ENCODE measurements at places on chromosomes 12 and 14.

- DNase-seq, result no peak
Observed at GRCh38 chr14:68012871-68013270, 193.3 kb downstream of the RAD51B start.

DNA sequence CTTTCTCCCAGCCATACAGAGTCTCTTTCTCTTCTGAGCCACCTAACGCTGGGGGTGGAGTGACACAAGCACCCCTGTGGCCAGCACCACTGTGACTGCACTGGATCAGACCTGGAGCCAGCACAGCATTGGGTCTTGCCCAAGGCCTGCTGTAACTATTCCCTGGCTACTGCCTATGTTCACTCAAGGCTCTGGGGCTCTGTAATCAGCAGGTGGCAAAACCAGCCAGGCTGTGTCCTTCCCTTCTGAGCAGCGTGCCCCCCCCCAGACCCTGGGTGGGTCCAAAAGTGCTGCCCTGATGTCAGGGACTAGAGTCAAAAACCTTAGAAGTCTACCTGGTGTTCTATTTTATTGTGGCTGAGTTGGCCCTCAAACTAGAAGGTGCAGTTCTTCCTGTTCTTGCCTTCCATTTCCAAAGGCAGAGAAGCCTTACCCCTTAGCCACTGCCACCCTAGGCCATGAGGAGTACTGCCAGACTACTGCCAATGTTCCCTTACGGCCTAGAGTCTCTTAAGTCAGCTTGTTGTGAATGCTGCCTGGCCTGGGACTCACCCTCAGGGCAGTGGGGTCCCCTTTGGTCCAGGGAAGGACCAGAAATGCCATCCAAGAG, 49.9 kb downstream of the PELI2 start:
- no peak for DNase-seq

DNA sequence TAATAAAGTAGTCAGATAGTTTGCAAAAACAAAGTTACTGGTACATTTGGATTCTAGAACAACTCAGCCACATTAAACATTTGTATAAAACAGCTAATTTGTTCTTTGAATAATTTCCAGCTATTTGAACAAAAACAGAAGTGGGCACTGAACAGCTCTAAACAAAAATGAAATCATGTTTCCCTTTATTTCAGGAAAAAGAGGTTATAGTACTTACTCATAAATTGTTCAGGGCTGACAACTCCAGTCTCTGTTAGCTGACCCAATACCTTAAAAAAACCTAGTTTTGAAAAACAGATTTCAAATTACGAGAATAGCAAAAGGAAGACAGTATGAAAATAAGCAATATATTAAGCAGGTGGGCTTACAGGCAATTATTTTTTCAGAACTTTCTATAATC, 8.2 kb downstream of the GNPNAT1 start:
- DNase-seq, result no peak

- DNase-seq, result no peak
Observed at GRCh38 chr14:54387328-54387727, 9.5 kb upstream of the CDKN3 start.

DNA sequence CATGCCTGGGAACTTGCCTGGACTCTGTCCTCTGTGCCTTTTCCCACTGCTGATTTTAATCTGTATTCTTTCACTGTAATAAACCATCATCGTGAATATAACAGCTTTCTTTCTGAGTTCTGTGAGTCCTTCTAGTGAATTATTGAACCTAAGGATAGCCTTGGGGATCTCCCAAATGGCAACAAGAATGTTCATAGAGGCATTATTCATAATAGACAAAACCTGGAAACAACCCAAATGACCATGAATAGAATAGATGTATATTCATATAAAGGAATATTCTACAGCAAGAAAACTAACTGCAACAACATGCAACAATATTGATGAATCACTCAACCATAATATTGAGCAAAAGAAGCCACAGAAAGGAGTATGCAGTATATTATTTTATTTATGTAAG, 44.7 kb upstream of the CEP83 start:
- no peak for DNase-seq

GRCh38 chr14:83470466-83470865, 1936.8 kb upstream of the SEL1L start:
- no peak for DNase-seq

DNA sequence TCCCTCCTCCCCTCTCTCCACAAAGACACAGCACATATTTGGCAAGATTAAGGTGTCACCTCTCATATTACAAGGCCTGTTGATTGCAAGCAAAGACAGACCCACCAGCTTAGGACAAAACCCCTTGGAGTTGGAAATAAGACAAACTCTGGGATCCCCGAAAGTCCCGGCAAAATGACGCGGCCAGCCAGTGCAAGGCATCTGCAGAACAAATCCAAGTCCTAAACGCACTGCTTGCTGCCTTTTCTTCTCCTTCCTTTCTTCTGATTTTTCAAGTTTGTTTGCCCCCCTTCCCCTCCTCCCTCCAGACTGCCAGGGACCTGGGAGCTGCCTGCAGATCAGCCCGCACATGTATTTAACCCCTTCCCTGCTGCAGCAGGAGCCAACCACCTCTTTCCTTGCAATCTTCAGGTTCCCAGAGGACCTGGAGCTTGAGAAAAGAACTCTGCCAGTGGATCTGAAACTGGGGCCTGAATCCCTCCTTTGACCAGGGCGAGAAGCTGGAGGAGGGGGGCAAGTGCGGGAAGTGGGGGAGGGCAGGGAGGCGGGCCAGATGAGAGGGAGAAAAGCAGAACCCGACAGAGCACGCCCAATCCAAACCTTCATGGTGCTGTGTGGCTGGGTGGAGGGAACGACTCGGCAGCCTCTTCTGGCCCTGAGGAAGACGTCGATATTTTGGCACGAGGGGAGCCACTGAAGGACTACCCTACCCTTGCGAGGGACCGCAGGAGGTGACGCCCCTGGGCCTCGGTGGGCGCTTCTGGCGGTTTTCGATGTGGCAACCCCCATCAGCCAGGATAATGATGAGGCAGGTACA, 2.0 kb upstream of the NTF3 start:
- DNase-seq, result no peak

DNA sequence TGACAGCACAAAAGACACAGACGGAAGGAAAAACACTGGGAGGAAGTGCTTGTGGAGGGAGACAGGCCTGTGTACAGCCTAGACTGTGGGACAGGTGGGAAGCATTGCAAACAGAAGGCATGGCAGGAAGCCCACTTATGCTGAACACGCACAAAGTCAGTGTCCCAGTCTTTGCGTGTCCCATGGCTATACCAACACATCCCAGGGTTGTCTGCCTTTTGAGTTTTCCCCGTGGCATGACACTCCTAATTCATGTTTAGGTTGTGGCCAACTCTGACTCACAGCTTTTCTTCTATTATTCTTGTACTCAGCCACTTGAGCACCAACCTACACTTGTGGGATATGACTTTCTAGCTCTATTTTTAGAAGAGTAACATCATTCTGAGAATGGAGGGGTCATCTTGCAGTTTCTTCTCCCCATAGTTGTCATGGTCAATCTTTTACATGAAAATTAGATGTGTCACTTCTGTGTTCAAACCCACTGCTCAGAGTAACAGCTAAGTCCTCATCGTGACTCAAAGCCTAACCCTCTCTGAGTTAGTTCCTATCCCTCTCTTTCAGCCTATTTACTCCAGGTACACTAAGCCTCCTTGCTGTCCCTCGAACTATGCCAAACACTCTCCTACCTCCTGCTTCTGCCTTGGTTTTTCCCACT, 27.5 kb upstream of the JPH4 start:
- DNase-seq, result no peak

GRCh38 chr14:32601069-32601468, 272.0 kb downstream of the AKAP6 start:
- DNase-seq, result no peak

DNA sequence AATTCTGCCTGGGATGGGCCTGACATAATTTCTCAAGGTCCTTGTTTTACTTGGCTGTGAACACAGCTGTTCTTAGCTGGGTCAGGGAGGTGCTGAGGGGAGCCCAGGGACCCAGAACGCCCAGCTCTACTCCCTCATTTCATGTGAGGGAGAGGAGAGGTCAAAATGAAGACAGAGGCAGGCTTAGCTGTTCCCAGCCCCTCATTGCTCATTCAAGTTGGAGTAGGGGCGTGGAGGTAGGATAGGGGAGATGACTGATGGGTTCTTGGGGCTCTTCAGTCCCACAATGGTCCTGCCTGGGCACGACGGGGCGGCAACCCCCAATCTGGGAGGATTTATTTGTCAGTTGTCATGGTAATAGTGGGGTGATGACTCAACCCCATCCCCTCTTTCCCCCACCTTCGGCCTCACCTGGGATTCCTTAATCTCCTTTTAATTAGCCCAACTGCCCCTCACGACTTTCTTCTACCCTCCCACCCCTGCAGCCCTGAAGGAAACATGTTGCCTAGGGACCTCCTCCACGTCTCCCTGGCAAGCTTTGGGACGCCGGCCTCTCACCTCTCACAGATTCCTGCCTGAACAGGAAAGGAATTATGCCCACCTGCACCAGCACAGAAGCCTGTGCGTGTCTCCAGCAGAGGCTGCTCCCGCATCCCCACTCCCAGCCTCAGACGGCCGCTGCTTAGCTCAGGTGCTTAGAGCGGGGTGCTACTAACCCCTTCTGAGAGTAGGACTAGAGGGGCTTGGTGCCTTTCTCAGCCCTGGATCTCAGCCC, 10.2 kb downstream of the SPRYD3 start:
- DNase-seq, result no peak

DNA sequence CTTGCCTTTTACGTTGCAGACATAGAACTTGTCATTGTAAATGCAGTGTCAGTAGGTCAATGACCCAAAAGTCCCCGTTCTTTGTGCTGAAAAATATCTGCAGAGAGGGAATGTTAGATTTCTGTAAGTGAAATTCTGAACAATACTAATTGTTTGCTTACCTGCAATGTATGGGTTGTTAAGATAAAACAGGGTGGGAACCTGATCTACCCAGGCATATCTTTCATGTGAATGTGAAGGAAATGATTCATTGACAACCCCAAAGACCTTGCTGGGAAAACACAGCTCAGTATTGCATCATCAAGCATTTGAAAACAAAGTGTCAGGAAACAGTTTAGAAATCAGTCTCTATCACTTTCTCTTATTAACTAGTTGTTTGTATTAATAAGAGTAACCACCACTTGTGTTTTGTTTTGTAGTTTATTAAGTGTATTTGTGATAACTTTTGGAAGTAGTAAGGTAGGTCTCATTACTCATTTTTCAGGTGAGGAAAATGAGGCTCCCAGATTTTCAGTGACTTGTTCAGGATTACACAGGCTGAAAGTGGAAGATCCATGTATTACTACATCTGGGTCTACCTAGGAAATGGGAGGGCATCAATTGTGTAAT, 57.9 kb upstream of the SLC38A2 start:
- no peak for DNase-seq
